ENCODE measurements at places on chromosomes 2 and 18.

DNA sequence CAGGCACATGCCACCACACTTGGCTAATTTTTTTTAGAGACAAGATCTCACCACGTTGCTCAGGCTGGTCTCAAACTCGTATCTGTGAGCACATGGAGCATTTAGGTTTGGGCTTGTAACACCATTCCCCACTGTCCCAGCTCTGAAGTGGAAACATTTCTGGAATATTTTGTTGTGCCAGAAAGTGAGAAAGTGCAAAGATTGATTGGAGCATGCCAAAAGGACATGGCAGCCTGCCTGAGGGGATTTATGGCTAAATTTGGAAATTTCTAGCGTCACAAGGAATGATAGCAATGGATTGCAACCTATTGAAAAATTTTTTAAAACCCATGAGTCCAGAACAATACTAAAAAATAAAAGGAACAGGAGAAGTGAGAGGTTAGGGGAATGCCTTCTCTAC, 136.8 kb downstream of the ESCO1 start:
- no peak for DNase-seq

GRCh38 chr2:189109921-189110397, 69.6 kb downstream of the COL5A2 start:
- DNase-seq: no peak

DNA sequence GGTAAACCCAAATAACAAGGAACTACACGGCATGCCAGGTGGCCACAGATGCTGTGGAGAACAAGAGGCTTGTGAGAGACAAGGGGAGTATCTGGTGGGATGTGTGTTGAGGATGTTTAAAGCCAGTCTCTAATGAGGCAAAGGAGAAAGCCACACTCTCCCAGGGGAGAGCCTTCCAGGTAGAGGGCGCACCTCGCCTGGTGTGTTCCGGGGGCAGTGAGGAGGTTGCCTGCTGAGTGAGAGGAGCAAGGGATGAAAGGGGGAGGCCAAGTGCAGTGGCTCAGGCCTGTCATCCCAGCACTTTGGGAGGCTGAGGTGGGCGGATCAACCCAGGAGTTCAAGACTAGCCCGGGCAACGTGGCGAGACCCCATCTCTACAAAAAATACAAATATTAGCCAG, 16.2 kb downstream of the SAG start:
- no peak for DNase-seq

DNA sequence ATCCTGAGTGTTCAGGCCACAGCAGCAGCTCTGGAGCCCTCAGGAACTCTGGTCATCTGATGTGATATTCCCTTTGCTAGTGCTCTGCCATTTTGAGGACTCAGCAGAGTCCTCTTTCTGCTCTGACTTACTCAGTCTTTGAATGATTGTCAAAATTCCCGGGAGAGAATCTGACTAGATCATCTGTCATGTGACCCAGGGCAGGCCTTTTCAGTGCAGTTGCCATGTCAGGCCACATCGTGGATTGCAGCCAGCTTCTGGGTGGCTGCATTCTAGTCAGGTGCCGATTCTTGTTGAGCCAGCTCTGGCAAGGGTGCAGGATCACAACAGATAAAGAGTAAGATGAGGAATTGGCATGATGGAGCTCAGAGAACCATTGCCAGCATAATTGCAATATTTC, 795.6 kb downstream of the CPS1 start:
- no peak for DNase-seq

DNA sequence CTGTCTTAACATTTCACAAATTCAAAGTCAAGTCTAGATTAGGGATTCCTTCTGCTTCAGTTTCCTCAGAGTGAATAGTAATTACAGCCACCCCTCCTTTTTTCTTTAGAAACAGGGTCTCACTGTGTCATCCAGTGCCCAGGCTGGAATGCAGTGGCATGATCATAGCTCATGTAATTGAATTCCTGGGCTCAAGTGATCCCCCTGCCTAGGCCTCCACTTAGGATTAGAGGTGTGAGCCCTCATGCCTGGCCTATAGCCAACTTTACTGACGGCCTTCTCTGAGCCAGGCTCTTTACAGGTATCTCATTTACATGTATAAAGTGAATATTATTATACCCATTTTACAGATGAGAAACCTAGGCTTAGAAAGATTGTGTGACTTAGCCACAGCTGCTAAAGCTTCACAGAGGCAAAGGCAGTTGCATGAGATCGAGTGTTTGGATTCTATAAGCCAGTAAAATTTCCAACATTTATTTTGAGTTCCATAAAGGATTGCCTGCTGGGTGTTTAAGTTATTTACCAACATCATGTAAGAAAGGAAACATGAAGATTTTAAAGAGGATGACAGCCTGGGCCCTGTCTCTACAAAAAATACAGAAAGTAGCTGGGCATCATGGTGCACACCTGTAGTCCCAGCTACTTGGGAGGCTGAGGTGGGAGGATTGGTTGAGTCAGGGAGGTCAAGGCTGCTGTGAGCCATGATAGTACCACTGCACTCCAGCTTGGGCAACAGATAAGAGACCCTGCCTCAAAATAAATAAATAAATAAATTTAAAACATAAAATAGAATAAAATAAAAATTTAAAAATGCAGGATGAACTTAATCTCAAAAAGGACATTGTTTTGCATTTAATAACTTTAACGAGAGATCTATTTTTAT, 1.8 kb downstream of the ENOSF1 start:
- no peak for DNase-seq

DNA sequence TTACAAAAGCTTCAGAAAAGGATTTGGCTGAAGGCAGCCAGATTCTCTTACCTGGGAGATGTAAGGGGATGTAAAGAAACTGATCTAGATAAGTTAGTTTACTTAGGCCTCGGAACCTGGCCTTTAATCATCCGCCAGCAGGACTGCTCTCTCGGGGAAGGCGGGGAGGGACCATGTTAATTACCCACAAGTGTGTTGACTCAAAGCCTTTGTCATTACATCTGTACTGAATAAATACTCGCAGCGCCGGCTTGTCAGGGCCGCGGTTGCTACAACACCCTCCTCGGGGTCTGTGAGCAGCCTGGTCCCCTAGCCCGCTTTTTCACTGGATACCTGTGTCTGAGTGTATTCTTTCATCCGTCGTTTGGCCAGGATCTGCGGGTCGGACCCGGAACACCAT, 6.7 kb downstream of the CHMP3 start:
- DNase-seq: no peak

GRCh38 chr18:75104483-75104882, 104.5 kb downstream of the PTGR3 start:
- DNase-seq: no peak

GRCh38 chr2:226423498-226423960, 376.1 kb downstream of the IRS1 start:
- peak; percentile 1 for DNase-seq

DNA sequence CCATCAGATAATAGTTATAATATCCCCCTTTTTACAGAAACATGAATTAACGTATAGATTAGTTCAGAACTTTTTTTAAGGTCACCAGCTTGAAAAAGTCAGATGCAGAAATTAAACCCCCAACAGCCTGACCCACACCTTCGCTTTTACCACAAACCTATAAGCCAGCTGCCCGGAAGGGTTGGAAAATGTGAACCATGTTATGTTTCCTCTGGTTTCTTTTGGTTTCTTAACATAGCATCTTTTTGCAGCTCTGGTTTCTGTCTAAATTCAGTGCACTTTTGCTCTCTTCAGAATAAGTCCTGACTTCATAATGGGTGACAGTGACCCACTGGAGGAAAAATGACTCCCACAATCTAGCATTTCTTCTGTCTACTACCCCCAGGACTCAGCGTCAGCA, 381.7 kb upstream of the DDX18 start:
- no peak for DNase-seq

- DNase-seq: no peak
Observed at GRCh38 chr2:161232571-161232970, 72.3 kb downstream of the TANK start.

DNA sequence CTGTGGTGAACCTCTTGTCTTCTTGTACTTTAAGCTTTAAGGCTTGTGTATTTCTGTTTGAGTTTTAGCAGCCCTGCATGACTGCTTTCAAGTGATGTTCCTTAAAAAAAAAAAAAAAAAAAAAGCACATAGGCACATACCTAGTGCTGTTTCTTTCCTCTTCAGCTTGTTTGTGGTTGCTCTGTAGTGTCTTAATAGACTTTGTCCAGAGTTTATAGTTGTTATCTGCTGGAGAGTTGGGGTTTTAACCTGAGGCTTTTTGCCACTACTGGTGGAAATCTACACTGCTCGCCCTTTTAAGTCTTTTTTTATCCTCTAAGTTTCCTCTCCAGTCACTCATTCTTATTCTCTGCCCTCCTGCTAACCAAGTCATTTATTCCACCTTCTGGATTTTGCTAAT, 34.5 kb downstream of the AGFG1 start:
- DNase-seq: no peak

DNA sequence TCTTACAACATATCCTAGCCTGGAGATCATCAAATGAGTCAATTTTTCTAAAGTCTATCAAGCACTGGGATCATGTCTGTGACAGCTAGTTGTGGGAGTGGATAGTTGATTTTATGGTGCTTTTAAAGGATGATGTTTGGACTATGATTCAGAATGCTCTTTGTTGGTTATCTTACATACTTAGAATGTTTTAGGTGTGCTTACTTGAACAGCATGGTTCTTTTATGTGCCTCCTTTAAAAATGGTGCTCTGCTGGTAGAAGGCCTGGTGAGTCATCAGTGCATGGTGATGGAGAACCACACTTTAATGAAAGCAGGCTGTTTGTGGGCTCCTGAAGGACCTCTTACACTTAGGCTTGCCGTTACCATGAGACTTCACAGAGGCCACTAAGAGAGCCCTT, 682.7 kb upstream of the FANCL start:
- no peak for DNase-seq

DNA sequence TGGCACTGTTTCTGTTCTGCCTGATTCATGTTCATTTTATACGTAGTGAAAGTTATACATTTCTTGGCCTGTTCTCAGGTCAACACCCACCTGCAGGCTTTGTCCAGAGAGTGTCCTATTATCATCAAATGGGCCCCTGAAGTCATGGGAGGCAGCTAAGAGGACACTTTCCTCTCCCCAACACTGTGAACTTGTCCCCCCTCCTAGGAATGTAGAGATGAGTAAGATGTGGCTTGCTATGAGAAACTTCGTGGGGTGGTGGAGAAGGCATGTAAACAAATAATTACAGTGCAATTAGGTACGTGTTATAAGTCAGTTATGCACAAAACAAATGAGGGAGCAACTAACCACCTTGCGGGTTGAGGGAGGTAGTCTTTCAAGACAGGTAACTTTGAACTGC, 57.9 kb downstream of the COL4A3 start:
- DNase-seq: no peak

- no peak for DNase-seq
Observed at GRCh38 chr2:39220136-39220535, 23.6 kb downstream of the CDKL4 start.

DNA sequence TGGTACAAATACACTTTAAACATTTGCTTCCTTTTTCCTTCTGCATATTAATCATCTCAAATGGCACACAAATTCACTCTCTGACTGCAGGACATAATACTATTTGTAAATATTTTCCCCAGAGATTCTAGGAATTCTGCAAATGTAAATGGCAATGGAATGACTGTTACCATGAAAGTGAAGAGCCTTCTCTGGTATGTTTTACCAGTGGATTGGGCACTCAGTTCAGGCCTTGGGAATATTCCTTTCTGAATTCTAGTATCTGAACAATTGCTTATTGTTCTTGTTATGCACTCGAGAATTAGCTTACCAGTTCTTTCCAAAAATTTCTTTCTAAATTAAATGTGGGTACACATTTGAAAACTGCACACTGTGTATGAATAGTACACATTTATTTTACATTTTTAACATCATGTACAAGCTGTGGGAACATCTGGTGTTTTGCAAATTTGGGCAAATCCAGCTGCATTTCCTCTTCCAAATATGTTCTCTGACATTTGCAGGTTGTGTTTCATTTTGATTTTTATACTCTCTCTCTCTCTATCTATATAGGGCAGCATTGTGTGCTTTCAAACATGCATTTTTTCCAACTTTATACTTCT, 289.1 kb downstream of the NBAS start:
- no peak for DNase-seq

DNA sequence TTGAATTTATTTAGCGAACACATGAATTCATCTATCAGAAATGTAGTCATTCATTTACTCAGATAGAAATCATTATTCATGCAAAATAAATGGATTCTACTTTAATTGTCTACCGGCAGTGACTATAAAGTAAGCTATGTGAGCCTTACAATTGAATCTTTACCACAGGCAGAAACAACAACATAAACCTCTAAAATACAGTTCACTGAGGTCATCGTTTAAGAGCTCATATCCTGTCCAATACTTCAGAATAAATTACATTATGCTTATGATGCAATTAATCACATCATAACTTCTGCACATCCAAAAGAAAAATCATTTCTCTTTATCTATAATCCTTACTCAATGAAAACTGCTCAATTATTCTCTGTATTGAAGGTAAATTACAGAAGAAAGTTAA, 244.7 kb downstream of the HNMT start:
- DNase-seq: no peak

GRCh38 chr2:238684362-238685326, 163.2 kb upstream of the TWIST2 start:
- no peak for DNase-seq

DNA sequence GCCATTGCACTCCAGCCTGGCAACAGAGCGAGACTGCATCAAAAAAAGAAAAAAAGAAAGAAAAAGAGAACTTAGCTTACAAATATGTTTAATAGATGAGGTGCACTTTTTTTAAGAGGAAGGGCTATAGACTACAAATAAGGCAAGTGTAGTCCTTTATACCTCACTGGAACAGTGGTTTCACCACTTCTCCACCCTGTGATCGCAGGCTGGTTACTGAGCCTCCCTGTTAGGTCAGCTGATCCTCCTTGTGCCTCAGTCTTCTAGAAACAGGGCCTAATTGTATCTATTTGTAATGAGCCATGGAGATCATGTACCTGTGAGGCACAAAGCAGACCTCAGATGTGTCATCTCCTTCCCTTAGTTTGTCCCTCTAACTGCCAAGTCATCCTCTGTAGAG, 4.5 kb downstream of the CXCR2 start:
- no peak for DNase-seq

DNA sequence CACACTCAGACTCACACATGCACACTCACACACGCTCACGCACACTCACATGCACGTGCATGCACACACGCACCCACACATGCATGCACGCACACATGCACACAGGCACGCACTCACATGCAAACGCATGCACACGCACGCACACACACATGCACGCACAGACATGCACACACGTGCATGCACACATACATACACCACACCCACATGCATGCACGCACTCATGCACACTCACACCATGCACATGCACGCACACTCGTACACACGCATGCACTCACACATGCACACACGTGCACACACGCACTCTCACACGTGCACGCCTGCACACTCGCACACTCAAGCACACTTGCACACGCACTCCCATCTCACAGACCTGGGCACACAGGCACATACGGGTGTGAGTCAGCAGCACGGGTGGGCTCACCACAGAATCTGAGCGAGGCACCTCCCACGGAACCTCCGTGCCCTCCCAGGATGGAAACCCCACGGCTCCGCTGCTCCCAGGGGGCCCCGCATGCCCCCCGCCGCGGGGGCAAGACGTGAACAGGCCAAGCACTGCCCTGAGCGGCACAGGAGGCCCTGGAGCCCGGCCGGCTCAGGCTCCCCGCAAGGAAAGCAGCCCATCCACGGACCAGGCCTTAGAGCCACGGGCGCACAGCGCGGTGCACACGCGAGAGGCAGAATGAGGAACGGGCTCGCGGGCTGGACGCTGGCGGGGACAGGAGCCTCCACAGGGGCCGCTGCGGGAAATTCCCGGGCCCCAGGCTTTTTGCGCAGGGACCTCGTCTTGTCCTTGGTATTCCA, 8.4 kb upstream of the KCNG2 start:
- no peak for DNase-seq

Measured in stimulated activated CD8-positive, alpha-beta memory T cell treated with anti-CD3 and anti-CD28 coated beads, Interleukin-15, amount 100 ng/mL, for 24 hours (primary cell).